Hindlimb muscle (tissue), 1 donor: ENCODE measurements at places on chromosomes 7 and 10. TPM values are rescaled to one million over a fixed set of nuclear protein-coding genes. Genes with fewer than 3 reads are reported as not detected.

Gene CDH23
- 4.2 TPM for polyA plus RNA-seq

Gene NEUROD6
- polyA plus RNA-seq, result not detected

Gene VGF
- polyA plus RNA-seq, result not detected

Gene LEP
- polyA plus RNA-seq, result 0.05 TPM

Gene HOXA2
- 0.99 TPM for polyA plus RNA-seq

Gene NUTM2A
- polyA plus RNA-seq, result 3.5 TPM

Gene FAM25A
- not detected for polyA plus RNA-seq

Gene DRGX
- not detected for polyA plus RNA-seq

Gene ORC5
- polyA plus RNA-seq, result 15.5 TPM

Gene HOXA3
- 11.2 TPM for polyA plus RNA-seq

Gene CDC14C
- polyA plus RNA-seq, result not detected

Gene PLEKHS1
- polyA plus RNA-seq, result 0.10 TPM

Gene MINPP1
- polyA plus RNA-seq, result 15.9 TPM

Gene GTF2IRD1
- polyA plus RNA-seq, result 50.8 TPM

Gene OR2A42
- 0.53 TPM for polyA plus RNA-seq

Gene RSBN1L
- 15.5 TPM for polyA plus RNA-seq

Gene CUBN
- polyA plus RNA-seq, result 3.3 TPM

Gene DYNC1I1
- polyA plus RNA-seq, result 0.58 TPM

Gene CPA2
- polyA plus RNA-seq, result 0.28 TPM

Gene GHRHR
- polyA plus RNA-seq, result 0.58 TPM

Gene CNPY1
- not detected for polyA plus RNA-seq

Gene TDRD1
- 0.13 TPM for polyA plus RNA-seq

Gene TWIST1
- polyA plus RNA-seq, result 5.6 TPM

Gene STEAP4
- 7.5 TPM for polyA plus RNA-seq

Gene CNOT4
- 25.2 TPM for polyA plus RNA-seq

Gene GPC2
- polyA plus RNA-seq, result 10.1 TPM

Gene GPNMB
- 53.7 TPM for polyA plus RNA-seq

Gene MOGAT3
- not detected for polyA plus RNA-seq

Gene TRPV5
- polyA plus RNA-seq, result 0.09 TPM

Gene CWF19L1
- 23.4 TPM for polyA plus RNA-seq

Gene ITPRID1
- 0.61 TPM for polyA plus RNA-seq
